Neural progenitor cell (in vitro differentiated cells): ENCODE measurements at places on chromosomes 16 and 17. TPM values are rescaled to one million over a fixed set of nuclear protein-coding genes. Genes with fewer than 3 reads are reported as not detected.

- no peak for DNase-seq
These were observed 33.7 kb downstream of the GDE1 start for GRCh38 chr16:19488213-19488640.

DNA sequence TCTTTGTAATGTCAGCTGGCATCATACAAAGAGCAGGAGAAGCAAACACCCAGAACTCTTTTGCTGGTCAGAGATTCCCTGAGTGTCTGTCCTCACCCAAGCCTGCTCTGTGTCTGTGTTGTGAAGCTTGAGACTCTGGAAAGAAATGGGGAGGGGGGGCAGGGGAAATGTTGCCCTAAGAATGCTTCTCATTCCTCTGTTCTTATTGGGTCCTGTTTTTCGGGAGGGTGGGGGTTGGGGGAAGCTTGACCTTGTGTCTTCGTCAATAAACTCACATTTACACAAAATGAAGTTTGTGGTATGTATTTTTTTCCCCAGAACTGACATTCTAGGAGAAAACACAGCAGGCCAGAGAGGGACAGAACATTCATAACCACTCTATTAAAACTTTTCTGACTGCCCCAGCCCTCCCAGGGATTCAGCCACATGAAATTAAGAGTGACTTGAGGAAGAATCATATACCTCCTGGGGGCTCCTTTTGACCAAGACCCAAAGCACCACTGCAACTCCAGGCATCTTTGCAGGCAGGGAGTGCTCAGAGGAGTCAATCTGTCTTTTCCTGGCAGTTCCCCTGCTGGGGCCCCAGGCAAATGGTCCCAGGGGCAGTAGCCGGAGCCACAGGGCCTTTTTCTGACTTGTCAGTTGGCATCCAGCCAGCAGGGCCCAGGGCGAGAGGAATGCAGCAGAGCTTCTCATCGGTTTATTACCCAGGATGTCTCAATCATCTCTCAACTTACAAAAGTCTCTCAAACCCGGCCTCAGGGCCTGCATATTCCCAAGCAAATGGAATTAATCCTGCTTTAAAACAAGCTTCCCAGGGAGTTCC lies 5.1 kb upstream of the RASL10B start:
- DNase-seq, result no peak

GRCh38 chr16:30456302-30456701 lies 10.6 kb upstream of the SEPHS2 start:
- DNase-seq, result no peak

DNA sequence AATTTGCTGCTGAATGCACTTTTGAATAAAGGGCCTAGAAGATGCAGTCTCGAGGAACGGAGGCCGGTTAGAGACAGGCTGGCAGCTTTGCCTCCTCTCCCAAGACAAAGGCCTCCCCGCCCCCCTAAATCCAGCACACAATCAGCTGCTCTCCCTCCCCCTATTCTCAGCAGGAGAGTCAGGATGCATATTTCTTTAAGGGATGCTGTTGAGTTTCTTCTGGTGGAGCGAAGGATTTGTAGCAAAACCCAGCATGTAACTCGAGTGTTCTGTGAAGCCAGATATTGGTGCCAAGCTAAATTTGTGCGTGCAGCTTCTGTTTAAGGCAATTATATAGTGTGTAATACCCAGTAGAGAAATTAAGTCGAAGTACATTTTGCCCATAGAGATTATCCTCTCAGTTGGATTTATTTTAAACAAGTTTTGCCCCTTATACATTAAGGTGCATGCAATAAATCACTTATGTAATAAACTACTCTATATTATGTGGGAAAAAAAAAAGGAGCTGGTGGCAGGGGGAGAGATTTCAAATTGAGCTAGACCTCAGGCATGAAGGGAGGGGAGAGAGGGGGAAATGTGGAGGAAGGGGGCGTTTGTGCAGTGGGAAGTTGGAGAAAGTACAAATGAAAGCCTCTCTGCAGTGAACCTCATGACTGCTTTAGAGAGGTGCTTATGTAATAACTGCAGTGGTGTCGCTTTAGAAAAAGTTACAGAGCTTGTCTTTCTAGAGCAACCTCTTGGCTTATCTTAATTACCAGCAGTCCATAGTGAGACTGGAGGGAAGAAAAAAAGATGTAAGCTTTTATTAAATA lies 599.2 kb downstream of the MAF start:
- peak; percentile 80 for DNase-seq

TBC1D3K gene
- total RNA-seq, result not detected in 2 replicates

SCNN1G gene
- not detected in 2 replicates for total RNA-seq

ZSCAN10 gene
- total RNA-seq, result 5.4 and 16.2 TPM in 2 replicates

IGF2BP1 gene
- 129 and 137 TPM in 2 replicates for total RNA-seq

DLX4 gene
- 0.53 TPM in 1 of 2 replicates, not detected in the other for total RNA-seq

SRCAP gene
- 4.6 and 8.8 TPM in 2 replicates for total RNA-seq

SMIM5 gene
- not detected in 2 replicates for total RNA-seq
